ENCODE measurements at places on chromosomes 12 and 14. TPM values are rescaled to one million over a fixed set of nuclear protein-coding genes. Genes with fewer than 3 reads are reported as not detected.

Gene SLC6A15
- total RNA-seq, result 7.7 TPM

Gene FGD6
- total RNA-seq, result 11.0 TPM

Gene KRT2
- total RNA-seq, result not detected

Gene SYT10
- not detected for total RNA-seq

Gene RD3L
- not detected for total RNA-seq

Gene KRT73
- total RNA-seq, result not detected
